ENCODE measurements at places on chromosomes 16 and 17. TPM values are rescaled to one million over a fixed set of nuclear protein-coding genes. Genes with fewer than 3 reads are reported as not detected.
A peak's percentile ranks its signal among the peaks of the same experiment; 100 is the strongest.

- no peak overlapping the region for H3K27ac ChIP-seq
- DNase-seq = no peak
- no peaks in the 10 kb centered on the region for H3K36me3 ChIP-seq
- H3K4me3 ChIP-seq = no peak overlapping the region
- H3K27me3 ChIP-seq = no peaks in the 10 kb centered on the region
Observed at GRCh38 chr17:68847711-68848110, 107.5 kb downstream of the ABCA8 start.

DNA sequence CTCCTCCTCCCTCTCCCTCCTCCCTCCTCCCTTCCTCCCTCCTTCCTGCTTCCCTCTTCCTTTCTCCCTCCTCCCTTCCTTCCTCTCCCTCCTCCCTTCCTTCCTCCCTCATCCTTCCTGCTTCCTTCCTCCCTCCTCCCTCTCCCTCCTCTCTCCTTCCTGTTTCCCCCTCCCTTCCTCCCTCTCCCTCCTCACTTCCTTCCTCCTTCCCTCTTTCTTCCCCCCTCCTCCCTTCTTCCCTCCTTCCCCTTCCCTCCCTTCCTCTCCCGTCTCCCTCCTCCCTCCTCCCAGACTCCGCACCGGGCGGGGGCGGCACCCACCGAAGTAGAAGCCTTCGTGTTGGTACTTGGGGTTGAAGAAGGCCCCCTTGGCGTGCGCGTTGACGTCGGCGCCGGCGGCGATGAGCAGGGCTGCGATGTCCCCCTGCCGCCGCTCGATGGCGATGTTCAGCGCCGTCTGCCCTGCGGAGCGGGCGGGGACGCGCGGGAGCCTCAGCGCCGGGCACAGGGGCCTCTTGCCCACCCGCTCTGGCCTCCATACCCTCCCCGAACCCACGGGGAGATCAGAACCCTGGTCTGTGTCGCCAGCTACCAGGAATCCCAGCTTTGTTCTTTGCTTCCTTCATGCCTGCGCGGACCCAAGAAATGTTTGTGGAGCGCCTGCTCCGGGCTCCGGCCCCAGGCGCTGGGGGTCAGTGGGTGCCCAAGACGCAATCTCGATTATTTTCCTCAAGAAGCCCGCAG is 22.2 kb downstream of the TRPV3 start:
- H3K27ac ChIP-seq = no peak overlapping the region
- H3K4me3 ChIP-seq = peak overlapping the region; percentile 43
- no peaks in the 10 kb centered on the region for H3K36me3 ChIP-seq
- peak; percentile 57 for DNase-seq
- H3K27me3 ChIP-seq = no peaks in the 10 kb centered on the region

DNA sequence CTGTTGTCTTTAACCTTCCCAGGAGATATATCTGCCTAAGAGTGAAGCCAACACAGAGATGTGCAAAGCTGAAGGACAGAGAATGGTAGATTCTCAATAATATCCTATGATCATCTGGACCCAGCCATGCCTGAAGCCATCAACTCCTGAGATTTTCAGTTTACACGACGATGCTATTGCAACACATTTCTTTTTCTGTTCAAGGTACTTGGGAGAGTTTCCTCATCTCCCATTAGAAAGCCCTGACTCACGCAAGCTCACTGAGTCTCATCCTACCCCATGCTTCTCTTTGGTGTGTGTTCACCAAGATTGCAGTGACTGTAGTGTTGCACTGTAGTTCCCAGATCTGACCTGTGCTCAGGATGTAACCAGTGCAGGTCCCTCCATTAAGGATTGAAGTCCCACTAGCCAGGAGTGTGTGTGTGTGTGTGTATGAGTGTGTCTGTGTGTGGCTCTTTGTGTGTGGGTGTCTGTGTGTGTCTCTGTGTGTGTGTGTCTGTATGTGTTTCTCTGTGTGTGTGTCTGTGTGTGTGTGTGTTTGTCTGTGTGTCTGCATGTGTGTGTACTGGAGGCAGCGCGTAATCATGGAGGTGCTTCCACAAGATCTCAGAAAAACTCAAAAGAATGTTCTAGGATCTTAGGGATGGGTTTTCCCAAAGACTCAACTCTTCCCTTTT is 15.5 kb downstream of the CES1 start:
- H3K27ac ChIP-seq = no peak overlapping the region
- no peak overlapping the region for H3K4me3 ChIP-seq
- H3K36me3 ChIP-seq = peaks cover 60% of the 10 kb centered on the region
- H3K27me3 ChIP-seq = no peaks in the 10 kb centered on the region
- H3K4me1 ChIP-seq = no peaks in the 10 kb centered on the region

DNA sequence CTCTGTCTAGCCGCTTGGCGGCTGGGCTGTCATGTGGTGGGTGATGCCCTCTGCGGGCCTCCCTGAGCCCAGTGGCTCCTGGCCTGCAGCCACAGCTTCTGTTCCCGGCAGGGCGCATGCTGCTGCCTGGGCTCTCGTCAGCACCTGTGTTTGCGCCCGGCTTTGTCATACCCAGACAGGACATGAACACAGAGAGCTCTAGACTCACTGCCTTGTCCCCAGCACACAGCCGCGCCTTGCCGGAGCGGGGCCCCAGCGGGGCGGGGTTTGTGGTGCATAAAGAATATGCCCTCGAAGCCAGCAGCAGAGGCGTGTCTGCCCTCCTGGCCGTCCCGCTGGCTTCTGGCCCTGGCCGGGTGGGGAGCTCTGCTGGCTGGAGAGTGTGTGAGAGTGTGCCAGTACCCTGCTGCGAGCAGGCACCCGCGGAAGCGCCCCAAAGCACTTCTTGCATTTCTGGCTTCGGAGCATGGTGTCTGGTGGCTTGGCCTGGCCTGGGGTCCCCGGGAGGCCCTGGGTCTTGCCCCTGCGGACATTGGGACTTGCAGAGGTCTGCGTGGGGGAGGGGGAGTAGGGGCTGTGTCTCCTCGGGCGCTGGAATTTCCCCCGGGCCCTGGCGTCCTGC is 14.4 kb downstream of the ASPSCR1 start:
- H3K36me3 ChIP-seq = peaks cover under 1% of the 10 kb centered on the region
- peaks cover 19% of the 10 kb centered on the region for H3K4me1 ChIP-seq
- no peak overlapping the region for H3K4me3 ChIP-seq
- peak; percentile 87 for DNase-seq
- no peak overlapping the region for H3K27ac ChIP-seq
- no peaks in the 10 kb centered on the region for H3K27me3 ChIP-seq

GRCh38 chr16:23160574-23160973 is 11.3 kb upstream of the USP31 start:
- DNase-seq = no peak
- no peak overlapping the region for H3K27ac ChIP-seq
- no peaks in the 10 kb centered on the region for H3K36me3 ChIP-seq

GRCh38 chr17:18187821-18188761 is 4.5 kb downstream of the ALKBH5 start:
- H3K36me3 ChIP-seq = no peaks in the 10 kb centered on the region
- H3K27ac ChIP-seq = no peak overlapping the region
- H3K27me3 ChIP-seq = no peaks in the 10 kb centered on the region
- no peak for DNase-seq
- no peaks in the 10 kb centered on the region for H3K4me1 ChIP-seq

DNA sequence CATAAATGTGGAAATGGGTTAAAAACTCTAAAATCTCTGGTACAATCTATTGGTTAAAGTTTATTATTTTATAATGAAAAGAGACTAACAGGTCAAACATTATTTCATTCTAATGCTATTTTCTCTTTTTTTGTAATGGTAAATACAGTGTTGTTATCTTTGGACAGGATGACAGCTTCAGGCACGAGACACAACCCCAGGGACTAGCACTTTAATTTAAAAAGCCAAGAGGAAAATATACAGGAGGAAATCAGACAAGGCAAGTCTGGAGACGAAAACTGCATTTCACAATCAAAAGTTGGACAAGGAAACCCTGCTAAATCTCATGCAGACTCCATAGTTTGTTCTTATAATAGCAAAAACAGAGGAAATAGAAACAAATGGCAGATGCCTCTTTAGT is 589.1 kb upstream of the CDH8 start:
- no peak overlapping the region for H3K4me3 ChIP-seq
- H3K36me3 ChIP-seq = no peaks in the 10 kb centered on the region
- H3K27me3 ChIP-seq = no peaks in the 10 kb centered on the region
- no peak overlapping the region for H3K27ac ChIP-seq
- no peak for DNase-seq
- no peaks in the 10 kb centered on the region for H3K4me1 ChIP-seq

DNA sequence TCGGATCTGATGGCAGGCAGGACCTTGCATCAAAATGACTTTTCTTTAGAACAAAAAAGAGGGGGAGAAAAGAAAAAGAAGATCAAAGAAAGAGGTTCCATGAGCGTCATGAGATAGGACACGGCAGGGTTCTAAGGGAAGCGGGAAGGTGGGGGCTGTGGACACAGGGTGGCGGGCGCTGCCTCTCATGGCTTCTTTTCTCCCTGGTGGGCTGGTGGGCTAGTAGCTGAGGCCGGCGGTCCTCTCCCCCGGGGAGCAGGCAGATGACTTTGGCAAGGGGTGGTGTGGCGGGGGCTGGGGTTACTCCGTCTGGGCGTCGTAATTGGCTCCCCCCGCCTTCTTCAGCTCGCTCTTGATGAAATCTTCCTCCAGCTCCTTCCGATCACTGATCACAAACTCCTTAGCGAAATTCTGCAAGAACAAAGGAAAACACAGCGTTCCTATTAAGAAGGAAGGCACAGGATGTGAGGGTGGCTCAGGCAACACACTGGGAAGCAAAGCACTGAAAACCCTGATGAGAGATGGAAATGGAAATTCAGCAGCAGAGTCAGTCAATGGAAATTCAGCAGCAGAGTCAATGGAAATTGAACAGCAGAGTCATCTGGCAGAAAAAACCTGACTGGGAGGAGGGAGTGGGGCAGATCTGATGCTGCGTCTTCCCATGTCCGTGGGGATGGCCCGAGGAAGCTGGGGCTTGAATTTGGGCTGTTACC is 51.2 kb downstream of the COTL1 start:
- no peaks in the 10 kb centered on the region for H3K4me1 ChIP-seq

DNA sequence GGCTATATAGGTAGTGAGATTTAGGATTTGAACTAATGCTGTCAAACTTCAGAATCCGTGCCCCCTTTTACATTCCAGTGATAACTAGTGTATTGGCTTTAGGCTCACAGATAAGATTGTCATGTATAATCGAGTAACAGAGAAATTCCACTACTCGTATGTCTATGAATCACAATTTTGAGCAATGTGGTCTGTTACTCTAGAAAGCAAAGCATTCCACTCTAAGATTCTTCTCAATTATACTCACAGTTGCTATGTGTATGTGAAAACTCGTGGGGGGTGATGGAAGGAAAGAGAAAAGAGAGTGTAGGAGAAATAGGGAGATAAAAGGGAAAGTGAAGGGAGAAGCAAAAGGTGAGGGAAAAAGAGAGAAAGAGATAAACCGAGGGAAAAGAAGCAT is 1175.1 kb upstream of the GOT2 start:
- no peaks in the 10 kb centered on the region for H3K27me3 ChIP-seq
- no peaks in the 10 kb centered on the region for H3K36me3 ChIP-seq
- H3K4me3 ChIP-seq = no peak overlapping the region
- H3K27ac ChIP-seq = no peak overlapping the region

GRCh38 chr17:80861418-80861815 is 130.2 kb upstream of the CHMP6 start:
- peak; percentile 27 for DNase-seq
- no peak overlapping the region for H3K4me3 ChIP-seq
- no peaks in the 10 kb centered on the region for H3K36me3 ChIP-seq
- no peak overlapping the region for H3K27ac ChIP-seq

DNA sequence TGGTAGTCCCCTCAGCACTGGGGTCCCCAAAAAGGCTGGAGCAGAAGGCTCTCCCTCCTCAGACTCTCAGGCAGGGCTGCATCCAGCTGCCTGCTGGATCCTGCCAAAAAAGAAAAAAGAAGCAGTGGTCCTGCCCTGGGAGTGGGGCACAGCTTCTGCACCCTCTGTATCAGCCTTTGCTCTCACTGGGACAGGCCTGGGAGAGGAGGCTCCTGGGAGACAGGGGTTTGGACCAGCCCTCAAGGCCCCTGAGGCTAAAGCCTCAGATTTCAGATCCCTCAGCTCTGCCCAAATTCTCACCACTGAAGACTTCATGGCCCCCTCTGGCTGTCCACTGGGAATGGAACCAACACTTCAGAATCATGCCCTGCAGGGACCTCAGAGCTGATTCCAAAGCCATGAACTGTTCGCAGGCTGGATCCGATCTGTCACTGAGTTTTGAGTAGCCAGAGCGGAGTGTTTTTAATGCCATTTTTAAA is 96.9 kb downstream of the C16orf78 start:
- DNase-seq = no peak
- H3K36me3 ChIP-seq = no peaks in the 10 kb centered on the region
- no peaks in the 10 kb centered on the region for H3K4me1 ChIP-seq
- no peak overlapping the region for H3K27ac ChIP-seq

- no peak overlapping the region for H3K4me3 ChIP-seq
- DNase-seq = no peak
- no peaks in the 10 kb centered on the region for H3K27me3 ChIP-seq
- no peak overlapping the region for H3K27ac ChIP-seq
- no peaks in the 10 kb centered on the region for H3K4me1 ChIP-seq
Observed at GRCh38 chr16:85607796-85608514, 5.2 kb upstream of the GSE1 start.

DNA sequence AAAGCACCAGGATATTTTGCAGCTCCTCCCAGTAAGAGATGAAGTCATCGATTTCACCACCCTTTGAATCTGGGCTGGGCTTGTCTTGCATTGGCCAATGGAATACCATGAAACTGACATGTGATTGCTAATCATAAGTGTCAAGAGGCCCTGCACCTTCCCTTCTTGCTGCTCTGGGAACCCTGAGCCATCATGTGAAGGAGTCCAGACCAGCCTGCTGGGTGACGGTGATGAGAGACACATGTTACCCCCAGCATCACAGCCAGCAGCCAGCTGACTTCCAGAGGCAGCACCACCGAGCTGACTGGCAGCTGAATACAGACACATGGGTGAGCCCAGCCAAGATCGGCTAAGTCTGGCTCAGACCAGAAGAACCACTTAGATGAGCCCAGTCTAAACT is 43.6 kb upstream of the CACNG4 start:
- no peak for DNase-seq
- no peaks in the 10 kb centered on the region for H3K4me1 ChIP-seq
- H3K4me3 ChIP-seq = no peak overlapping the region
- no peaks in the 10 kb centered on the region for H3K27me3 ChIP-seq
- no peak overlapping the region for H3K27ac ChIP-seq
- H3K36me3 ChIP-seq = no peaks in the 10 kb centered on the region

DNA sequence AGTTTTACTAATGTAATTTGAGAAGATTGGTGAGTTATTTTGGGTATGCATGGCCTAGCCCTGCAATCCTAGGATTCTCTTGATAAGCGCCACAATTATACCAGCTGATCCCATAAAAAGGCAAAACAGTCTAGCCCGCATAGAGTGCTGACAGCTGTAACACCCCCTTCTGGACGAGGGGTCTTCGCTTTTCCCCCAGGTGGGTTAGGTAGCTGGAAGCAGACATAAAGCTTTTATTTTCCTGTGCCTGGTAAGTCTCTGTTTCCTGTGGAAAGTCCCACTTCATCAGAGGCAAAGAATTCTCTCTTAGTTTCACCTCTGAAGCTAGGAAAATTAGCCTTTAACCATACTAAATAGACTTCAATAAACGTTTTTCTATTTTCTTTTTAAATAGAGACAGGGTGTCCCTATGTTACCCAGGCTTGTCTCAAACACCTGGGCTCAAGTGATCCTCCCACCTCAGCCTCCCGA is 108.3 kb downstream of the YPEL2 start:
- DNase-seq = no peak
- H3K4me1 ChIP-seq = peaks cover 33% of the 10 kb centered on the region

Gene CD300H
- not detected for total RNA-seq

Gene SLC43A2
- 8.9 TPM for total RNA-seq

Gene SRL
- 0.20 TPM for total RNA-seq

Gene DHRS7C
- total RNA-seq = not detected

Gene KCNH6
- total RNA-seq = not detected

Gene TRAF4
- total RNA-seq = 49.1 TPM

Gene CLEC10A
- 2.6 TPM for total RNA-seq

Gene ATP2A3
- 1.7 TPM for total RNA-seq

Gene FBXW10
- total RNA-seq = not detected

Gene DNAI2
- total RNA-seq = not detected

Gene UTS2R
- not detected for total RNA-seq

Data from right lobe of liver (tissue), 6 donors.